ENCODE measurements at places on chromosomes 2 and 18.
A peak's percentile ranks its signal among the peaks of the same experiment; 100 is the strongest.

DNA sequence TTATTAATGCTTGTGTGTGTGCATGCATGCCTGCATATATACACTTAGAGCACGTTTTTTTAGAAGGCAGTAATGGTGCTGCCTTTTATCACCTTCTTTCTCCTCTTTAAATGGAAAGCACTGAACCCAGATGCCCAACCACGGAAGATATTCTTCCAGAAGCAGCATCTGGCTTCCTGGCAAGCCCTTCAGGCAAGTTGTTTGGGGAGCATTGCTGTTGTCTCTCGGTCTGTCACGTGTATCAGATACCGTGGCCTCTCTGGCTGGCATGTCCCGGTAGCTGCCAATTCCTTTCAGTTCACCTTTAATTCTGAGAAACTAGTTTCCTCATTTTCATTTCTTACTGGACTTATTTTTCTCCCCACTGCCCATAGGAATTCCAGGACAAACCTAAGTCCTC is 587.8 kb downstream of the ARHGAP15 start:
- DNase-seq, result no peak

- DNase-seq, result no peak
These were observed 45.5 kb downstream of the OSR1 start for GRCh38 chr2:19312949-19313348.

DNA sequence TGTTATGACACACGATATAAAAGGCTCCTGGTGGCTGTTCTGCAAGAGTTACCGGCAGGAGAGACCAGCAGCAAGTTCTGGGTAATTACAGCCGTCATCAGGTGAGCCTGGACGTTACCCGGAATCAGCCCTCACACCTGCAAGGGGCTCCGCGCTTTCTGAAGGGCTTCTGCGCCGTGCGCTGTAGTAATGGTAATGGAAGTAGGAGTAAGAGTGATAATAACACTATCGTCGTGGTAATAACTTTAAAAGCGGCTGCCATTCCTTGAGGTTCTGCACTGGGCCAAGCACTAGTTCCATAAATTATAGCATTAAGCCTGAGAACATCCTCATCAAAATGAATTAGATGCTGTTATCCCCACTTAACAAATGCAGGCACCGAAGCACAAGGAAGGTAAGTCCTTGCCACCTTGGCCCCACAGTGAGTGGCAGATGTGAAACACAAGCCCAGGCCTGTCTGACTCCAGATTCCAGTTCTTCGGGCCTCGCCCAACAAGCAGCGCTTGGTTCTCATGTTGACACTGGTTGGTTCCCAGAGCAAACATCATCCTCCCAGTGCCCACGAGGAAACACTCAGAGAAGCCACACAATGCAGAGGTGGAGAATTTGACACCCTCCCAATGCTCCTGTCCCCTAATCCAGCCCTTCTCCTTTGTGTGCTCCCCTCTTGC is 205.2 kb downstream of the EIPR1 start:
- no peak for DNase-seq

DNA sequence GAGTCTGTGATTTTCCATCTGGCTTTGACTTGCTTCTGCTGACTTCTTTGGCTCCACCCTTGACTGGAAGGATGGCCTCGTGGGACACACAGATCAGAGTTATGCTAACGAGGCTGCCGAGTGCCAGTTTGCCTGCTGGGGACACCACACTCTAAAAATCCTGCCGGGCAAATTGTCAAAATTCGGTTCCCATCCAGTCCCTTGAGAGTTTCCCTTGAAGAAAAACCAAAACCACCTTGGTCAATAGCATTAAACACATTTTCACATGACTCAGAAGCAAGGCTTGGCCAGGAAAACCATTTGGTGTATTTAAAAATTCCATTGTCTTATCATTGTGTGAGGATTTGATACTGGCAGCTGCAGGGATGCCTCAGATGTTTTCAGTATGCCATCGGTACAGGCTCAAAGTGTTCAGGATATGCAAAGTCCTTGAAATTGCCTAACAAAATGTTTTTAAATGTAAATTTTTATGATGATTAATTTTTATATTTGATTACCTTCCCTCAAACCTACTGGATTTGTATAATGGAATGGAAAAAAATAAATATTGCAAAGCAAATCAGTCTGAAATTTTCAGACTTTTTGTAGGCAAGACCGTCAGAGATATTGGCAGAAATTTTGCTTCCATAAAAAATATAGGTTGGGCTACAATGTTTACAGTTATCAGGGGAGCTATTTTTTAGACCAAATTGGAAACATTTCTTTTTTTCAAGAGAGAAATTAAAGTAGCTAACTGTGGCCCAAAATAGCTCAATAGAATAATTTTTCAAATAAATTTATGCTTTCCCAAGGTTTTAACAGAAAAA is 41.6 kb downstream of the KCNE4 start:
- no peak for DNase-seq

DNA sequence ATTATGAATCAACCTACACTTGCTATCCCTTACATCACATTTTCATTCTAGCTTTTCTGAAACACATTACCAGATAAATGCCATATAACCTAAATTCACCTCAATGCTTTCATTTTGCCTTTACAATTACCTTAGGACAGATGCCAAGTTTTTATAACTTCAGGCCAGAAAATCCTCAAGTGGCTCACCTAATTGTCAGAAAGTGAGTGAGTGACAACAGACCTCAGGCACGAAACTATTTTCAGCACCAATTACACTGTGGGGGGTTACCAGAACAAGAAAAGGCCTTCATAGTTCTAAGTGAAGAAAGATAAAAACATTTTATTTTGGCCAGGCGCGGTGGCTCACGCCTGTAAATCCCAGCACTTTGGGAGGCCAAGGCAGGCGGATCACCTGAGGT is 52.3 kb upstream of the ST8SIA5 start:
- no peak for DNase-seq

DNA sequence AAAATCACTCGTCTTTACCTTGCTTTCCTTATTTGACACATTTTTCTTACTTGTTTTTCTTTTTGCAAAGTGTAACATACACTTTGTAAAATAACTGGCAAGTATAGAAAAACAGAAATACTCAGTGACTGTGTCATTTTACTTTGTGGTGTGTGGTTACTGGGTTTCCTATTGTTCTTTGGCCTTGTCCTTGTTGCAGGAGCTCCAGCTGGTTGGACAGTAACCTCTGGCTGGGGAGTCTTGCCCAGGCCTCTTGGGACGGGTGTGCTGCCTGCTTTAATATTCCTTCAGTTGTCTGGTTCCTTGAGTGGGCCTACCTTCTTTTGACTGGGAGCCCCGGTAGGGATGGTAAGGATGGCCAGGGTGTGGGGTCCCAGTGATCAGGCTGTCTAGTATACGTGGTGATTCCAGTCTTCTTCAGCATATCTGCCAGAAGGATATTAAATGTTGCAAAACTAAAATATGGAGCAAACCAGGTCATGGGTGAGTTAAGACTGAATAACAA is 53.8 kb downstream of the RNF144A start:
- DNase-seq, result no peak

GRCh38 chr2:181126311-181126868 is 146.0 kb downstream of the UBE2E3 start:
- no peak for DNase-seq

GRCh38 chr2:160165996-160166395 is 34.1 kb downstream of the ITGB6 start:
- DNase-seq, result no peak

- DNase-seq, result no peak
These were observed 63.9 kb downstream of the KLHL29 start for GRCh38 chr2:23448906-23449305.

DNA sequence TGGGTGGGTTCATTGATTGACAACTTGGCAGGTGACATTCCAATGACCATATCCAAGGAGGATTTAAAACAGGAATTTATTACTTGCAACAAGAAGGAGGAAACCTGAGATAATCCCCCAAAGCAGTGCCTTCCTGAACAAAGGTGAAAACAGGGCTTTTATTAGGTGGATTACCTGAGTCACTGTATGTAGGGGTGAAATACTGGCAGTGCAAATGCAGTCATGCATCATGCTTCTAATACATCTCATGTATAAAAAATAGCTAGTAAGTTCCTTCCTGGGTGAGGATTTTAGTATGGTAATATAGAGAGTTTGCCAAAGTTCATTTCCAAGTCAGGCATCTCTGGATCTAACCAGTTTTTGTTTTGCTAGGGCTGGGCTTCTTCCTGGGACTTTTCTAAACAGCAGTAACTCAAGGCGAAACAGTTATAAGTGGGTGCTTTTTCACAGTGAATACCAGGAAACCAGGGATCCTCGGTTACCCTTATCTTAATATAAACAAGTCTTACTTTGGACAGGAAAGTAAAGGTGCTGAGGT is 583.4 kb upstream of the LRRTM1 start:
- no peak for DNase-seq

DNA sequence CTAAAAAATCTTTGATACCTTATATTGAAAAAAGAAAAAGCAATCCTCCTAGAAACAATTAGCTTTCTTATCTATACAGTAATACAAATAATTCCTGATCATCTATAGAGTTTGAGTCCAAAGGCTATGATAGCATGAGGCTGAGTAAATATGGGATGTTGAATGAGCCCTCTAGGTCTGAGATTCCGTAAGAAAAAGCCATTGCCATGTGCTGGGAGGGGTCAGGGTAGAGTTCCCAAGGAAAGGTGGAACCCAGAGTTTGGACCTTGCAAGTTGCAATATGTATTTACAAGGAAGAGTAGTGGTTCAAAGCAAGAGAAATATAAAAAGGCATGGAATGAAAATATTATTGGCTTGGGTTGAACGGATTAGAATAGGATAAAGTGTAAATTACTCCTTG is 178.1 kb downstream of the DCC start:
- no peak for DNase-seq

DNA sequence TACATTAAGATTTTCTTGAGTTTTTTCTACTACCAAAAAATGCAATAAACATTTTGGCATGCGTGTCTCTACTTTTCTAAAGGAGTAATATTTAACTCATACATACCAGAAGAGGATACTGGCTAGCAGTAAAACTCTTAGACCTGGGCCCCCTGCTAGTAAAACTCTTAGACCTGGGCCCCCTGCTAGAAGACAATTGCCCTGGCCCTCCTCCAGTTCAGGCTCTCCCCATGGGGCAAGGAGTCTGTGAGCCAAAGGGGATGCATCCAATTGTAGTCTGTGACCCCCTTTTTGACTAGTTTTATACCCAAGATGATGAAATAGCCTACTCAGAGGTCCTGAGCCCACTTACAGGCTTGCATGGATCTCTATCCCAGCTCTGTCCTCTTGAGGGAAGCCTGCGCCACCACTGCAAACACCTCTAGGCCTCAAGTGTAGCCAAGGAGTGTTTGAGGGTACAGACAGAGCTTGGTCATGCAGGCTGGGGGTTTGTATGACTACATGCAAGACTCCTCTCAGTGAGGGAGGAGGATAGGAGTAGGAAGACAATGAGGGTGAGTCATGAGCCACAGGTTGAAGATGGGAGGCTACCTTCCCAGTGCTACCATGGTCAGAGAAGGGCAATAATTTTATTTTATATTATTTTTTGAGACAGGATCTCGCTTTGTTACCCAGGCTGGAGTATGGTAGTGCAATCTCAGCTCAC is 45.2 kb upstream of the PGAP1 start:
- no peak for DNase-seq

- DNase-seq, result no peak
These were observed 46.5 kb downstream of the HNRNPLL start for GRCh38 chr2:38556006-38556801.

DNA sequence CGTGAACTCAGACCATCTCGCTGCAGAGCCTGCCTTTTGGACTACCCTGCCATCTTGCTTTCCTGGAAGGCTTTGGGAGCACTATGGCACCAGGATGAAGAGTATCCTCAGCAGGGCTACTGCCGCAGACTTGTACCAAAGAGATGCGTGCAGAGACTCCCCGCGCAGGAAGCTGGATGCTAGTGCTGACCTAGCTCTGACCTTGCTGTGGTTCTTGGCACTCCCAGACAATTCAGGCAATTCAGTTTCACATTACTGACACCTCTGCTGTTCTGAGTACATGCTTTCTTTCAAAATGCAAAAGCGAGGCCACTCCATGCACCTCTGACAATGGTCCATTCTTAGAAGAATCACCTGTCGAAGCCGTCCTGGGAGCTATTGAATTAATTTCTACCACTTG is 251.5 kb upstream of the MEX3C start:
- DNase-seq, result no peak

DNA sequence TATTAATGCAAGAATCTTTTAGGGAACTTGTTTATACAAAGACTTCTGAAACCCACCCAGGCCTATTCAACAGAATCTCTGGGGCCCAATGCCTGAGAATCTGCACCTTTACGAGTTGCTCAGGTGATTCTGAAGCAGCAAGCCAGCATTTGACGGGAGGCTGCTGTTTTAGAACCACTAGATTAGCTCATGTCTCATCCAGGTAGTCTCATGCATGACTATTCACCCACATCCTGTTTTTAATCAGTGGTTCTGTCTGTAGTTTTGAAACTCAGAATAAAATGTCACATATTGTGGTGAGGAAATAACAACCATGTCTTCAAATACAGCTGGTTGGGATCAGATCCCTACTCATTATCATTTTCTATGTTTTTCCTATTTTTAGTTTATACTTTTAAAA is 39.5 kb downstream of the CYTIP start:
- DNase-seq, result peak; percentile 88

GRCh38 chr2:187580462-187581124 is 26.4 kb upstream of the TFPI start:
- no peak for DNase-seq

- DNase-seq, result no peak
These were observed 56.0 kb downstream of the ROCK2 start for GRCh38 chr2:11288431-11288830.

DNA sequence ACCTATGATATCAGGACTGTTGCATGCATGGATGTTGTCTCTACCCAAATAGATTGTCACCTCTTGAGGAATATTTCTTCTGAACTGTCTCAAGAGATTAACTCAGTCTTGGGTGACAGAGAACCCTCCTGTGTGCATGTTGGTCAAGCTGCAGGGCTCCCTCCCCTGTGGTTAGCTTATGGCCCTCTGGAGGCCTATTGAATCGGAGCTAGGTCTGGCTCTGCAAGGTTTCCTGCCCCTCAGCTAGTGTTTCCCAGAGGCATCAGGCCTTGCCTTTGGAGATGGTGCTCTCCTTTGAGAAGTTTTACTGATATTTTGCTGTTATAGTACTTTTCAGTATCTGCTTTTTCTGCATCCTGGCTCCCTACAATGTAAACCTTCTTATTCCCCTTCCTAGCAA is 769.2 kb upstream of the FAM98A start:
- no peak for DNase-seq

All from CD4-positive, alpha-beta T cell treated with Interleukin-6 at 100 ng/mL for 8 hours (primary cell).